Inflammatory macrophage treated with lipopolysaccharide for 1 hour (primary cell): ENCODE measurements at places on chromosomes 6 and 20.

DNA sequence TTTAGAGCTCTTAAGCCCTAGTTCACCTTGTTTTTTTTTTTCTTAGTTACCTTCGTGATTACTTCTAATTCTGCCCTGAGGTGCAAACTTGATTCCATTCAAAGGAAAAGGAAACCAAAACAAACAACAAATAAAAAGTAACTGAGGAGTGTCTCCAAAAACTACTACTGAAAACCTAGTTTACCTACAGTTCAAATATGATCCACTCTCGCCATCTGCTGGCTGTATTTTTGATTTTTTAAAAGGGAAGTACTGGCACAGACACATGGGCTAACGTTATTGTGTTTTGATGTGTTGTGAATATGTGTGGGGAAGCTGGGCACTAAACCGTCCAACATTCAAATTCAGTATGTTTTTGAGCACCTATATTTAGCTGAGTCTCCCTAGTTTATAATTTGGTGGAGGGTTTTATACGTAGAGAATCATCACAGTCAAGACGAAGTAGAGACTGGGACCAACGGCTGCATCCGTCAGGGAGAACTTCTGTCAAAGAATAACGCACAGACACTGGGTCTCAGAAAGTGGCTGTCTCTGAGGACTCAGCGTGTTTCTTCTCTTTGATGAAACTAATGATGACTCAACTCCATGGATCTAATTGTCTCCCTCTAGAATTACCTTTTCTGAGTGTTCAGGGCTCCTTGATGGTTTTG, 373.5 kb upstream of the BTBD3 start:
- peak; percentile 42 for DNase-seq

DNA sequence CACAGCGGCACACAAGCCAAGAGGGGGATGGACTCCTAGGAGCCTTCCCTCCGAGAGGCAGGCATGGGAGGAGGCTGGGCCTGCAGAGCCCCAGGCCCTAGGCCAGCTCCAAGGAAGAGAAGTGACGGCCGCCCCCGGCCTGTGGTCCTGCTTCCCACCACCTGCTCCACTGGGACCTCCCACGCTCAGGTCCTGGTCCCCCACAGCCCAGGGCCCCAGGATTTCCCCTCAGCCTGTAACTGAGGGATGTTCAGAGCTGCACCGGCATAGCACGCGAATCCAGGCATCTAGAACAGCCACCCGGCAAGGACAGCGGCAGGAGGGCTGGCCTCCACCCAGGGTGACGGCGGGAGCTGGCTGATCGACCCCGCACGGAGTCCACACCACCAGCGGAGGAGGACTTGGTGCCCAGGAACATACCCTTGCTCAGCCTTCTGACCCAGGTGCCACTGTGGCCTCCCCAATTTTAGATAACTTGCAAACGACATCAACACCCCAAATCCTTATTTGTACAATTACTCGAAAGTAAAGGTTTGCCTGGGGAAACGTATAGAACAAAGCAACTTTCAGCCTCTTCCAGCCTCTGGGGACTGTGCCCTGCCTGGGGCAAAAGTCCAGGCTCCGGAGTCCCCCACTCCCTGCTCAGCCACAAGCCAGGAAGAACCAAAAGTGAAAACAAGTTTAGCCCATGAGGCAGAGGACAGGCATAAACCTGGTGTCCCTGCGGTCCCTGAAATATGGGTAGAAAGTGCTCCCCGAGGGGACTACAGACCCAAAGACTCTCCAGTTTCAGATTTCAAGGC, 3.5 kb downstream of the GATA5 start:
- DNase-seq: no peak

DNA sequence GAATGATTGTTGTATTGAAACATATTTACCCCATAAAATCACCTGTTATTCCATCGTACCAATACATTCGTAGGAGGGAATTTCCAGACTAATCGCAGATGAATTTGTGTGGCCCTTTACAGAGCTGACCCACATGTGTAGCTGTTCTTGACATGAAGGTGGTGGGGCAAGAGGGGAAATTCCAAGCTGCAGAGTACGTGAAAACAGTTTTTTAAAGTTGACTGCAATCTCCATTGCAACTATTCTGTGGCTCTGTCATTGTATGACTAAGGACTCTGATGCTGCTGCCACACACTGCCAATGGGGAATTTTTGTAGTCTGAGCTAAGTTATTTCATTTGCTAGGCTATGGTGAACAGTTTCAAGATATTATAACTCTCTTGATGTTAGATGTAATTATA, 46.4 kb upstream of the ADTRP start:
- peak; percentile 92 for DNase-seq

DNA sequence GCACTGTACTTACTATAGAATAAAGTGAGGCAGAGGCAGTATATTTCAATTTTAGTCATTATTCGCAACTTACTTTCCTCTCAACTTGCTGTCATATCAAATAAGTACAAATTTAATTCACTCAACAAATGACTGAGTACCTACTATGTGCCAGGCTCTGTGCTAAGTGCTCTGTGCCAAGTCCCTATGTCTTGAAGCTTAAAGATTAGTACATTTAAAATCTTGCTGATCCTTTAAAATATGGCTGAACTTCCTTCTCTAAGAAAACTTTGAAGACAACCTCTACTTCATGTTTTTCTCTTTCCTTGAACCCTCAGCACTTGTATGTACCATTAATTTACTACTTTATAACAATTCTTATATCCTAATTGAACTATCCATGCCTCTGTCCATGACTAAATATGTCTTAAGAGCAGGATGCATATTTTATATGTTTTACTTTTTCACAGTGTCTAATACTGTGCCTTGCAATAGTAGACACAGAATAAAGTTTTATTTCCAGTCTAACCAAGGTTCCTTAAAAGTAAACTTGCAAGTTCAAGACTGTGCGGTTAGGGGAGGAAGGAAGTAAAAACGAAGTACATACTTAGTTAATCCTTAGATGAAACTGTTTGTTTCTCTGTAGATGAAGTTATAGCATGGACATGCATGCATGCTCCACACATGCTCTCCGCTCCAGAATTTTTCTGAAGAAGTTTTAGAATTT, 10.0 kb upstream of the LATS1 start:
- no peak for DNase-seq
